ENCODE measurements at places on chromosomes 7 and 10.

DNA sequence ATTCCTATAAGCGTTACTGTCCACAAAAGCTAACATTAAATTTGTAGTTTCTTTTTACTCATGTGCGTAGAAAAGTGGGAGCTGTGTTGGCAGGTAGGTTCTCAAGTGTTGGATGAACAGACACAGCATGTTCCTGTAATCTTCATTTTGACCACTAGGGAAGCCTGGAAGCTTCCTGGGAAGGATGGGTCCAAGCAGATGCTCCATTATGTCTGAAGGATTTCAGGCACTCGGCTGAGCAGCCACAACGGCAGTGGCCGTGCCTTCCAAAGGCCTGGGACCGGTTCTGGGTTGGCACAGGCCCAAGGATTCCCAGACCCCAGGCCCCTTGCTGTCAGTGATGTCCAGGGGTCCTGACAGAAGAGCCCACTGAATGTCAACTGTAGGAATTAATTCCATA is 386.3 kb downstream of the TNS3 start:
- H3K27me3 ChIP-seq = no peaks in the 10 kb centered on the region
- H3K27ac ChIP-seq = no peak overlapping the region
- DNase-seq = no peak
- no peaks in the 10 kb centered on the region for H3K4me1 ChIP-seq
- no peak overlapping the region for H3K4me3 ChIP-seq

GRCh38 chr7:110283056-110283455 is 807.9 kb upstream of the LRRN3 start:
- no peak overlapping the region for H3K27ac ChIP-seq
- no peak for DNase-seq
- H3K4me1 ChIP-seq = no peaks in the 10 kb centered on the region

GRCh38 chr10:125980521-125981035 is 84.2 kb downstream of the FANK1 start:
- H3K36me3 ChIP-seq = no peaks in the 10 kb centered on the region
- DNase-seq = no peak
- H3K27ac ChIP-seq = no peak overlapping the region
- no peaks in the 10 kb centered on the region for H3K27me3 ChIP-seq

GRCh38 chr10:32889631-32890212 is 68.3 kb downstream of the ITGB1 start:
- H3K27me3 ChIP-seq = no peaks in the 10 kb centered on the region
- H3K4me1 ChIP-seq = no peaks in the 10 kb centered on the region
- no peak overlapping the region for H3K4me3 ChIP-seq
- H3K27ac ChIP-seq = no peak overlapping the region
- DNase-seq = no peak

DNA sequence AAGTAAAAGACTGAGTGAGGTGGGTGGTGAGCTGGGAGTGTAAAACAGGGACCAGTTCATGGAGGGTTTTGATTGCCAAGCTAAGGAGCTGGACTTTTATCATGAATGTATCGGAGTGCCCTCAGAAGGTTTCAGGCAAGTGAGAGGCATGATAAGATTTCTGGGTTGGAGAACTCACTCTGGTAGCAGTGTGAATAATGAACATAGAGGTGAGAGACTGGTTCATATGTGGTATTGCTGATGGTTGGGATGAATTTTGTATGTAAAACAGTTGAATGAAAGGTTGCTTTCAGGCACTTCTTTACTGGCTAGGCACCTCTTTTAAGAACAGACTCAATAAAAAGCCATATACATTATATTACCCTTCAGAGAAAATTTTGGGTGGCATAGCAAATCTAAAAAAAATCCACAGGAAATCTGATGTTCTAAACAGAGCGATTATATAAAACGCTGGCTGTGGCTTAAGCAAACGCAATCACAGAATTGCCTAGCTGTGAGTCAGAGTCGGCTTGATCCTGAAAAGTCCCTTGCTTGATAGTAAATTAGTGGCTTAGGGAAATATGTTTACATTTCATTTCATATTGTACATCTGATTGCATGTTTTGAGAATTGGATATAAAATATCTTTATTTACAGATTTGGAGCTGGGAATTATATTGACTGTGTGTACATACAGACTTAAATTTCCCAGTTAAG is 92.9 kb upstream of the HDAC9 start:
- H3K4me3 ChIP-seq = no peak overlapping the region
- no peaks in the 10 kb centered on the region for H3K36me3 ChIP-seq
- no peak overlapping the region for H3K27ac ChIP-seq
- H3K4me1 ChIP-seq = no peaks in the 10 kb centered on the region

DNA sequence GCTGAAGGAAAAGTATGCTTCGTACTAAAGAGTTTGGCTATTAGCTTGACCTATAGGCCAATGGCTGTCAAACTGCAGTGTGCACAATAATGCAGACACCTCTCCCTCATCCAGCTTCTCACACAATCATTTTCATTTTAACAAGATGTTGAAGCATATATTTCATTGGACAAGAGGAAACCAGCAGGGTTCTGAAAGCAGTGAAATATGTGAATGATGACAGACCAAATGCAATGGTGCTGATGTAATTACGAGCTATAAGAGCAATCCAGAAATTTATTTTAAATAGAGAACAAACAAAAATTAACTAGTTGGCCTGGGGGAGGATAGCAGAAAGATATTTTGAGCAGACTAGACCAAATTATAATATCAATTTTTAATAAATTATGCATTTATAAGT is 331.5 kb upstream of the AKR1E2 start:
- DNase-seq = no peak
- no peak overlapping the region for H3K27ac ChIP-seq
- H3K27me3 ChIP-seq = no peaks in the 10 kb centered on the region
- no peaks in the 10 kb centered on the region for H3K36me3 ChIP-seq

GRCh38 chr10:91566115-91566514 is 66.8 kb downstream of the PPP1R3C start:
- no peaks in the 10 kb centered on the region for H3K4me1 ChIP-seq
- no peaks in the 10 kb centered on the region for H3K27me3 ChIP-seq
- H3K27ac ChIP-seq = no peak overlapping the region

DNA sequence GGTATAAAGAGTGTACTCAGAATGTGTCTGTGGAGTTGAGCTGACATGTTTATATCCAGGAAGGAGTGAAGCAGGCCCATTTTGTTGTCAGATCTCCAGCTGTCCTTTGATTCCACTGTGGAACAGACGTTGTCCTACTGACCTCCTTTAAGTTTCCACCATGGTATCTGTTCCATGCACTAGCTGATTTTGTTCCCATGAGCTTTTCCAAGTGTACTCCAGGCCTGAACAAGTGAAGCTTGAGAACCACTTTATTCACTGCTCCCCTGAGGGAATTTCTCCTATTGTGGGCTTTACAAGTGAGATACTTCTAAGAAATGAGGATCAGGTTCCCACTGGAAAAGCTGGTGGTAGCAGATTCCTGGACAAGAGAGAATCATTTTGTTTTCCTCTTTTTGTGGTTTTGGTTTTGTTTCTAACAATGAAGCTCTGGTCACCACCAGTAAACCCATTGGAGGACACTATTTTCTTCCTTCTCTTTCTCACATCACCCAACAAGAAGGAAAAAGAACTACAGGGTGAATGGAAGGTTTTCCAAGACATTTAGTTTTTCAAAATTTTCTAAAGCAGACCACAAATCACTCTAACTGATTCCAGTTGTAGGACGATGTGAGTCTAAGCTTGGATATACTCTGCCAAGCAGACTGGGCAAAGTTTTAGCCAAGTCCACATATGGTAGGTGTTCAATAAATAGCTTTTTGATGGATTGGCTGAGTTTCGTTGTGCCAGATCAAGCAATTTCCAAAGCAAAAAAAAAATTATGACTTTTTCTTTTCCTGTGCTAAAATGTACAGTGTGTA is 144.2 kb downstream of the JCAD start:
- peaks cover 4% of the 10 kb centered on the region for H3K27me3 ChIP-seq
- no peaks in the 10 kb centered on the region for H3K4me1 ChIP-seq
- no peak overlapping the region for H3K4me3 ChIP-seq

DNA sequence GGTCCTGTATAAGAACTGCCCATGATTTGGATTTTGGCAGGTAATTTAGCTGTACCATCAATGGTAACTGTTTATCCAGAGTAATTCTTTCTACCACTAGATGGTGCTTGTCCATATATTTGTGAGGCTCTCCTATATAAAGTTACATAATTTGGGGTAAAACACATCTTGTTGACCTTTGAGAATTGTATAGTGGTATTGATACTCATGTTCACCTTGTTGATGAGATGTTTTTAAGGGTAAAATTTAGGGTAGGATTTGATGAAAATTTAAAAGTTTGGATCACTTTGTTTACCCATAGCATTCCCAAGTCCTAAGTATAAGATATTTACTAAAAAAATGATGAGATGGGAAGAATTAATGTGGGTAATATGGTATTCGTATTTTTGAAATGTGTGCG is 31.6 kb downstream of the ST7 start:
- no peak overlapping the region for H3K27ac ChIP-seq
- H3K4me1 ChIP-seq = no peaks in the 10 kb centered on the region
- no peaks in the 10 kb centered on the region for H3K36me3 ChIP-seq
- no peaks in the 10 kb centered on the region for H3K27me3 ChIP-seq
- H3K4me3 ChIP-seq = no peak overlapping the region

DNA sequence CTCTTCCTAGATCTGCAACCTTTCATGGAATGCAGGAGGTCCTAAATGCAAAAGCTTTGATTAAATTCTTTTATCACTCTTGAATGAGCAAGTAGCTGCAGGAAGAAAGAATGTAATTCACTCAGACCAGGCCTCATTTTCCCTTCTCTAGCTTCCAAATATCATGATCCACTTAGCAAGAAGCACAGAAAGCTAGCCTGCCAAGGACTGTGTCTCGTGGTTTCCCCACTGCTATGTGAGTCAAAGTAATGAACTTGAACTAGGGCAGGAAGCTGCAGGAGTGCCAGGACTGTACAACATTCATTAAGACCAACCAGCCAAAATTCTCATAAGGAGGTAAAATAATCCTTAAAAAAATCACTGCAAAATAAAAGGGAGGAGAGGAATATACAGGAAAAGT is 379.2 kb downstream of the CALN1 start:
- no peak for DNase-seq
- no peaks in the 10 kb centered on the region for H3K4me1 ChIP-seq
- no peak overlapping the region for H3K27ac ChIP-seq
- no peaks in the 10 kb centered on the region for H3K27me3 ChIP-seq
- H3K4me3 ChIP-seq = no peak overlapping the region
- H3K36me3 ChIP-seq = no peaks in the 10 kb centered on the region

DNA sequence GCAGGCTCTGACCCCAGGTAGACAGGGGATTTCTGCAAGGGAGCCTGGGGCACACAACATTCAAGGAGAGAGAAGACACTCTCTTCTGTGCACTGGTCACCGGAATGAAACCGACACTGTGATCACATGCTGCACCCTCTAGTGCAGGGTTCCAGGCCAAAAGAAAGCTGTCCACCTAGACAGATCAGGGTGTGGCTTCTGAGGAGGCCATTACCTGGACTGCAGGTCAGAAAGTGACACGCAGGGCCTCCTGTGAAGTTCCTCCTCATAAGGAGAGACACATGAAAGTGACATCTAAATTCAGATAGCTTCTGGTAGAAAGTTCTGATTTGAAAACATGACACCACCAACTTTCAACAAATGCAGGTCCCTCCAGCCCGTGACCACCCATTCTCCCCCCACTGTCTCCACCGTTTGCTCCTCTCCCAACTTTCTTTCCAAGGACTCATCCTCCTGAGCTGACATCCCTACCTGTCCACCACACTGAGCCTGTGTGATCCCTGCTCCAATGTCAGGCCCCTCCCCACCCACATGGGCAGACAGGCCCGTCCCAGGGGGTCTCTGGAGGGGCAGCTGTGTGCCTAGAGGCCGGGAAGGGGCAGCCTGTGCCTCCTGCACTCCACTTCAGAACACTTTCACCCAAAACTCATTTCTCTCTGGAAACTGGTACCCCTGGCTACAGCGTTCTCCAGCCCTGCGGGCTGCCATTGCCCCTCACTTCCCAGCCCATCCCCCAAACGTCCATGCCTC is 198.0 kb downstream of the TNS3 start:
- H3K27me3 ChIP-seq = no peaks in the 10 kb centered on the region
- H3K4me1 ChIP-seq = no peaks in the 10 kb centered on the region
- H3K27ac ChIP-seq = no peak overlapping the region
- no peaks in the 10 kb centered on the region for H3K36me3 ChIP-seq

GRCh38 chr7:19464241-19464640 is 244.6 kb downstream of the POLR1F start:
- no peak overlapping the region for H3K27ac ChIP-seq
- H3K4me1 ChIP-seq = no peaks in the 10 kb centered on the region
- DNase-seq = no peak
- H3K4me3 ChIP-seq = no peak overlapping the region

DNA sequence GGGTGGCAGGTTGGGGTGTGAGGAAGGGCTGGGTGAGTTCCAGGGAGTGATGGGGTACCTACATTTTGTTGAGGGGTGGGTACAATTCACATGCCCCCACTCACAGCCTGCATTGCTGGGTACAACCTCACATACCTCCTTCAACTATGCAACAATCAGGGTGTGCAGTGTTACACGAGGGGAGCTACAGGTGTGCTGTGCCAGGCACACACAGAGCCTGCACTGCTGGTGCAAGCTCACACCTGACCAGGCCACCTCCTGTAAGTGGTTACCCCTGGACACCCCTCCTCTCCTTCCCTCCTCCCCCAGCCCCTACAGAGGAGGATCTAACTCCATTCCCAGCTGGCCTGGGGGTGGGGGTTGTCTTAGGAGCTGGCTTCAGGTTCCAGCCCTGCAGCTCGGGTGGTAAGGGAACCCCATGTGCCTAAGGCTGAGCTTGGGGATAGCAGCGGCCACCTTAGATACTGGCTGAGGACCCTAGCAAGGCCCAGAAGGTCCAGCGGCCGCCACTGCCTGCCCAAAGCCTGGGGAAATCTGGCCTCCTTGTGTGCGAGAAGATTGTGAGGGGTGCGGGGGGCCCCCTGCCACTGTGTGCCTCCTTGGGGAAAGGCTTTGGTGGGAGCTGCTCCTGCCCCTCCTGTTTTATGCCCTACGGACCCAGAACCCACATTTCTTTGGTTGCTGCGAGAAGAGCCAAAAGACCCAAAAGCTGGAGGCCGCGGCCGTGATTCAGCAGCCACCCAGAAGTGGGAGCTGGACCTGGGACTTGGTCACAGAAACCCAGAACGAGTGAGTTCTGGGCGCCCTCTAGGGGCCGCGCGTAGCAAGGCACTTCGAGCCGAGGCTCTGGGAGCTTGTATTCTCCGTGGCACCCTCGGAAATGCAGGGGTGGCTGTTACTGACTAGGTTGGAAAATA is 10.8 kb downstream of the TLX1 start:
- H3K4me1 ChIP-seq = peaks cover 21% of the 10 kb centered on the region
- no peak overlapping the region for H3K4me3 ChIP-seq
- DNase-seq = peak; percentile 67
- H3K36me3 ChIP-seq = no peaks in the 10 kb centered on the region
- no peak overlapping the region for H3K27ac ChIP-seq
- peaks cover 94% of the 10 kb centered on the region for H3K27me3 ChIP-seq

DNA sequence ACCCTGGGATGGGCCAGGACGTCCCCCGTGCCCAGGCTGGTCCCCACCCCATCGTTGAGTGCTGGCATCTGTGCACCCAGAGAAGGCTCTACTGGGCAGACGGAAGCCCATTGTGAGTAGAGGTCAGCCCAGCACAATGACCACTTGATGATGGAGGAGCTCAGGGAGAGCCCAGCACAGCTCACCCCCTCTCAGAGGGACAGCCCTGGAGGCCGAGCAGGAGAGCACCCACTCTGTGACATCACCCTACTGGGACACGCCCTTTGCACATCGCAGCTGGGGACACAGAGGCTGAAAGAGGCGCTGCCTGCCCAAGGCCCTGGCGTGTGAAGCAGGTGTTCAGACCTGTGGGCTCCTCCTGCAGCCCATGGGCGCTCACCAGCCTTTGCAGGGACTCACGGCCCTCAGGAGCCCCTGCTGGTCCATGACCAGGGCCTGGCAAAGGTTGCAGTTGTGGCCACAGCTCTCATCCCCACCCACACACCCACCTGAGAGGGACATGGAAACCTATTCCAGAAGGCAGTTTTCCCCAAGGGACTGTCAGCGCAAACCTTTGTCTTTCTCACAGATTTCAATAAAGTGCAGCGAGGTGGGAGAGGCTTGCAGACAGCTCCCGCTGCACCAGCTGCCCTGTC is 67.2 kb upstream of the PPP2R2D start:
- H3K4me1 ChIP-seq = no peaks in the 10 kb centered on the region
- H3K27ac ChIP-seq = no peak overlapping the region
- no peak overlapping the region for H3K4me3 ChIP-seq
- no peak for DNase-seq
